ENCODE measurements at places on chromosomes 11 and 22.
A peak's percentile ranks its signal among the peaks of the same experiment; 100 is the strongest.

- no peak for DNase-seq
Observed at GRCh38 chr11:116043857-116044256, 539.6 kb upstream of the CADM1 start.

DNA sequence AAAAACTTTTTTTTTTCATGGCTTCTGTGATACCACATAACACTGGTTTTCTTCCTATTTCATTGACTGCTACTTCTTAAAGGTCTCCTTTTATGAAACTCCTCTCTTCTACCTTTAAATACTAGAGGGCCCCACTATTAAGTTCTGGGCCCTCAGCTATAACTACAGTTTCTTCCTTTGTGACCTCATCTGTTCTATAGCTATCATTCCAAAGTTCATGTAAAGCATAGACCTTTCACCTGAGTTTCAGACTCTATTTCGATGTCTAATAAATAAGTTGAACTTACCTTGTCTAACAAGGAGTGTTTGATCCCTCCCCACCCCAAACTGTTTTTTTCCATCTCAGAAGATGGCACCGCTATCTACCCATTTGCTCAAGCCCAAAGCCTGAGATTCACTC is 35.2 kb downstream of the PAAF1 start:
- no peak for DNase-seq

DNA sequence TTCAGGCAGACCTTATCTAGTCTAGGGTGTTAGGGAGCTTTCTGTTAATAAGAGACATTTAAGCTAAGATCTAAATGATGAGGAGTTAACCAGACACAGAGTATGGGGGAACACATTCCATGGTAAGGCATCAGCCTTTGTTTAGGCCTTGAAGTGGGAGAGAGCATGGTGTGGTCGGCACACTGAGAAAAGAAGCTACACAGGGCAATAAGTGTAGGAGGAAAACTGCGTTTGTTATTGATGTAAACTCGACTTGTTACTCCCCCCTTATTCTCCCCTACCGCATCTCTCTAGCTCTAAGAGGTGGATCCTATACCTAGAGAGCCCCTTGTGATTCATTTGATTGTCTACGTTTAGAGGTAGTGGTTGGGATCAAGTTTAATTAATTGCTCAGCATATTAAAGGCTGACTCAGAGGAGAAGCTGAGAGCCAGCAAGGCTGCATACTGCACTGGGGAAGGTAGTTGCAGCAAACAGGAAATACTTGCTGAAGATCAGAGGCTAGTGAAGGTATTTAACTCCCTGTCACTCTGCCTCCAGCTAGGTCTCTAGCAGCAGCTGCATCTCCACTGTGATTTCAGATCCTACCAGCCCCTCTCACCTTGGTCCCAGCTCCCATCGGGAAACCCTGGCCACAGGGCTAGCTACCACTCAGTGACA is 86.8 kb upstream of the TEAD1 start:
- DNase-seq: no peak

GRCh38 chr11:12077535-12078280 is 32.7 kb upstream of the MICAL2 start:
- no peak for DNase-seq

DNA sequence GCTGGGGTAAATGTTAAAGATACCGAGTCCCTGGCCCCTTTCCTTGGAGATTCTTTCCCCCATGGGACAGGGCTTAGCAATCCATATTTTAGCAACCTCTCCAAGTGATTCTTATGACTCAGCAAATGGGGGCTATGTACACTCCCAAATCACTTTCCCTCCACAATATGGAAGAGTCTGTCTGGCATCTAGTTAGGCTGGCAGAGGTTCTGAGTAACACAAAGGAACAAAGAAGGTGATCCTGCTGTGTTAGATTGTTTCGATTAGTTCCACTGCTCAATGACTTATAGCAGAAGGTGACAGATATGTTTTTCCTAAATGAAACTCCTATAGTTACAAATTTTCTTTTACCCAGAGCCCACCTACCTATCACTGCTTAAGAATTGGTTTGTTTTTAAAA is 154.0 kb upstream of the SYT13 start:
- no peak for DNase-seq

DNA sequence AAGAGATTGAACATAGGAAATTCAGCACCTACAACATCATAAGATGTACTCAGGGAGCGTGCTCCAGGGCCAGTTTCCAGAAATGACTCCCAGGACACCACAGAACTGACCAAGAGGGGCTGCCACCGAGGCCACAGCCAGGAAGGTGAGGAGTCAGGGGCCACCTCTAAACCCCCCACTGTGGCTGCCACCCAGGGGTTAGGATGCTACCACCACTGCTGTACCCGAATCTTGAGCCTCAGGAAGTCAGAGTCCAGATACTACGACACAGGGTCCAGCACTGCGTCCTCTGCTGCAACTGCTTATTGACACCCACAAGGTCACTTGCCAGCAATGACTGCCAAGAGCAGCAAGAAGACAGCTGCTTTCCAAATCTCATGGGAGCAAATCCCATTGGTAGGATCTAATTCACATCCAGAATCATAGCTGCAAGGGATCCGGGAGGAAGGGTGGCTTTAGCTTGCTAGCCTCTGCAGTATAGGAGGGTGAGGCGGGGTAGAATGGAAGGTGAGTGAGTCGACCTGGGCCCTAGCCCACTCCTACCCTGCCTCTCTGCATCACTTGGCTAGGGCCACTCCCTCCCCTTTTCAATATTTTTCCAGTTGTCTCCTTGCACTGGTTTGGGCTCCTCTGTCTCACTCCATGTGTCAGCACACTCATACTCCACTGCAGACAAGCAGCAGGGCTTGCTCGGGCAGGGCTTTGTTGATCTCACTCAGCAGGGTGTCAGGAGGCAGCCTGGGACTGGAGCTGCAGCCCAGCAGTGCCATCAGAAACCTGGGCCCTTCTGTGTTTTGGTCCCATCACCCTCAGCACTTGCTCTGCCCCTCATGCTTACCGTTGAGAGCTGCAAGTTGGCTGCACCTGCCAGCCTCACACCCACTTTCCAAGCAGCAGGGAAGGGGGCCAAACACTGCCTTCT is 18.1 kb upstream of the CYTH4 start:
- DNase-seq: no peak

- no peak for DNase-seq
Observed at GRCh38 chr22:24583221-24584165, 9.4 kb downstream of the LRRC75B start.

- no peak for DNase-seq
Observed at GRCh38 chr11:70527429-70528045, 129.2 kb downstream of the CTTN start.

GRCh38 chr11:116071241-116071640 is 567.0 kb upstream of the CADM1 start:
- DNase-seq: no peak

- DNase-seq: no peak
Observed at GRCh38 chr22:29848111-29848510, 10.0 kb upstream of the ASCC2 start.

DNA sequence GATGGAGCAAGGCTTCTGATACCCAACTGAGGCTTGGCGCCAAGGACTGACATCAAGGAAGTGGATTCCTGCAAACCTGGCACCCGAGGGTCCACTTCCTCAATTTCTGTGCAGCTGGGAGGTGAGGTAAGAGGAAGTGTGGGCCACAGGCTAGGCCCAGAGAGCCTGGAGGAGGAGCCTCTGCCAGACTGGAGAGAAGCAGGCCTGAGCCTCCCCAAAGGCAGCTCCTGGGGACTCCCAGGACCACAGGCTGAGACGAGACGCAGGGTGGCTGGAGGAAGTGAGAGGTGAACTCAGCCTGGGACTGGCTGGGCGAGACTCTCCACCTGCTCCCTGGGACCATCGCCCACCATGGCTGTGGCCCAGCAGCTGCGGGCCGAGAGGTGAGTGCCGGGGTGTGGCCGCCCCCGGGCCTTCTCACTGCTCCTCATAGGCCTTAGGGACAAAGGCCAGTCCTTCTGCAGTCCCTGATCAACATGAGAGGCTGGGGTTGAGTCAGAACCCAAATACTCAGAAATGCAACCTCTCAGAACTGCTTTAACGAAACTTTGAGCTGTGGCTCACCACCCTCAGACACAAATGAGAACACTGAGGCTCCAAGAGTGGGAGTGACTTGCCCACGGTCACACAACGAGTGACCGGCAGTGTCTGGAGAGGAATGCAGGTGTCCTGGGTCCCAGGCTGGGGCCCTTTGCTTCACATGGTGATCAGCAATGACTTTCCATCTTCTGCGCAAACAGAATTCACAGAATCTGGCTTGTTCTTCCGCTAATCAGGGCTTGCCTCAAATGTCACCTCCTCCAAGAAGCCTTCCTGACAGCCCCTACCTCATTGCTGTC is at the start of gene NCF4:
Gene NCF4 (plus strand): TSS at position 186 of the 839 bp plus-strand sequence. CDS start 166 bp downstream, at position 352.
- DNase-seq: peak; percentile 49

- no peak for DNase-seq
Observed at GRCh38 chr11:77308838-77309237, 7.4 kb upstream of the GDPD4 start.

DNA sequence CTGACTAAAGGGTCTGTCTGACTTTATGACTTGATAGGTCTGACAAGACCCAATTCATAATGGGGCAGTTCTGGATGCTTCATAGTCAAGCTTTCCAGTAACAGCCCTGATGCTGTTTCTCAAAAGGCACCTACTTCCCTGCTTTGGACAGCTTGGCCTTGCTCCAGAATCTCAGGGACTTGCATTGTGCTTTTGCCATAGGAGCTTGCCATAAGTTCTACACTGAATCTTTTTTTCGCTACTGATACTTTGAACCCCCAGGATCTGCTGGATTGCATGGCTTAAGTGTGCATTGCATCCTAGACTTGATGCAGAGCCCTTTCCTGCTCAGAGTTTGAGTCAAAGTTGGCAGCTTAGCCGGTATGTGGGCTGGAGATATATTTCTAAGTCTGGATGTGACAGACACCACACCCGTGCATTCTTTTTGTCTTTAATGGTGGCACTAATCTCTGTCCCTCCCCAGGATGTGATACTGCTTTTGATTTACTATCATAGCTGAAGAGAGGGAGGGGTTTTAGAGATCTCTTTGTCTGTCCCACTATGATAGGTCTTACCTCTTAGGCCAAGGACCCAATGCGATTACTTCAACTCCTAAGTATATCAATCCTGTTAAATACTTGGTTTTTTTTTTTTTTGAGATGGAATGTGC is 16.9 kb upstream of the SLC3A2 start:
- DNase-seq: no peak

DNA sequence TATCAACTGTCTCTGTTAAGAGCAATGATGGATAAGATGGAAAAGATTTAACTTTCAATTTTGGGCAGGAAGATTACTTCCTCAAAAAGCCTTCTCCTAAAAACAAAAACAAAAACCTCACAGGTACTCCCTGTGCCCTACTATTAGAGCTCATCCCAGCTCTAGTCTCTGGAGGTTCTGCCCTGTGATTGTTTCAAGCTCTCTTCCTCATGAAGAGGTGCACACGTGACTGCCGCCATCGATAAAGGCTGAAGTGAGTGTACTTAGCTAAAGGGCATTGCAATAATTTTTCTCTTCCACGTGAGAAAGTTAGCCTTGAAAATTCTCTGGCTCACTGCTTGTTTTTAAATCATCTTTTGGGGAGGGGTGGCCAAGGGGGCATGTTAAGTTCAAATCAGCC is 36.6 kb downstream of the MPPED2 start:
- DNase-seq: no peak

GRCh38 chr11:47918882-47919495 is 61.4 kb upstream of the PTPRJ start:
- DNase-seq: no peak

DNA sequence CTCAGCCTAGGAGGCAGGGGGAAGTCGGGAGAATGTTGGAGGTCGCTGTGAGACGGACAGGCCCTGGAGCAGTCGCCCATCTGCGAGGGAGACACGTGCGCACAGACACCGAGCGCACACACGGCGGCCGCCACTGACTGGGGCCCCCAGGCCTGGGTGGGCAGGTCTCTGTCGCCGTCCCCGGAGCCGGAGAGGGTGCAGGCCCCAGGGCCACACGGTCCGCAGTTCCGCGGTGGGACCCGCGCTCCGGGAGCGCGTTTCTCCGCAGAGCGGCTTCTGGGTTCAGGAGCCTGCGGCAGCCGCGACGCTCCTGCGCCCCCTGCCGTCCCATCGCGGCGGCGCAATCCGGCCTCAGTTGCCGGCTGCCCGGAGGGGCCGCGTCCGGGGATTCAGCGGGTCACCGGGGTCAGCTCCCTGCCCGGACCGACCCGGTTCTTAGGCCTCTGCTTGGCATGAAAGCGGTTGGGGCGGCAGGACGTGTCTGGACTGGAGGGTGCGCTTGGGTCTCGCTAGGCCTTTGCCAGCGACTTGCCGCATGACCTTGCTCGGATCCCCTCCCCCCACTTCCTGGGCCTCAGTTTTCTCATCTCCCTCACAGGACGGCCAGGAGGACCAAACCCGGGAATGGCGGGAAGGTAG is 31.2 kb downstream of the PDE2A start:
- DNase-seq: peak; percentile 70

DNA sequence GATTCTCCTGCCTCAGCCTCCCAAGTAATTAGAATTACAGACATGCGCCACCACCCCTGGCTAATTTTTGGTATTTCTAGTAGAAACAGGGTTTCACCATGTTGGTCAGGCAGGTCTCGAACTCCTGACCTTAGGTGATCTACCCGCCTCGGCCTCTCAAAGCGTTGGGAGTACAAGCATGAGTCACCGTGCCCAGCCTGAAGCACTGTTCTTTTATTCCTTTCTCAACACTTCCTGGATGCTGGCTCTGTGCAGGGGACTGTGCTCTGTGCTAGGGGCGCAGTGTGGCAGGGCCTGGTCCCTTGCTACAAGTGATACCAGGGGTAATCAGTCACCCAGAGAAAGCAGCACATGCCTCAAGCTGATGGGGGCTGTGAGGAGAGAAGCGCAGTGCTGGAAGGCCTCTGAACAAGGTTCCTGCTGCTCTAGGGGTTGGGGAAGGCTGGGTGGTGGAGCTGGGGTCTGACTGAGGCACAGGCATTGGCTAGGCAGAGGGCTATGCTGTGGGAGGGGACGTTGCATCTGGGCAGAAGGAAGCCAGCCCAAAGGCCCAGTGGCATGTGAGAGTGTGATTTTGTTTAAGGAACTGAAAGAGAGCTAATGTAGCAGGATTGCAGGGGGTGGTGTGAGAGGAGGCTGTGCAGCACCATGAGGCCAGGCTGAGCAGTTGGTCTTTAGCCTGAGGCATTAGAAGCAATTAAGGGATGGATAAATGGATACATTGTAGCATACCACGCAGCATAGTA is 42.5 kb downstream of the CABIN1 start:
- no peak for DNase-seq

DNA sequence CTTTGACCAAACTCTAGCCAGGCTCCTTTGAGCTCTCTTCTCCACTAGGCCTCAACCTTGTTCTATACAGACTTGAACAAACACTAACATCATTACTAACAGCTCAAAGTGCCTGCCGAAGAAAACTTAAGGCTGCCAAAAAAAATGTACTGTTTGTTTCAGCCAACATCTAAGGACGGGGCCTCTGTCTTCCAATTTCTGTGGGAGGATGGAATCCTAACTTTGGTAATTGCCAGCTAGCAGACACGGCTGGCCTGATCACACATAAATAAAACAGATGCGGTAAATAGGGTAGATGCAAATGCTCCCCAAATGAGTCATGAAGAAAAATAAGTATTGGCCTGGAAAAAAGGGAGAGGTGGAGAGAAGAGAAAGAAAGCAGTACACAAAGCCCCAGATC is 394.3 kb downstream of the TMEM135 start:
- DNase-seq: no peak

- DNase-seq: no peak
Observed at GRCh38 chr11:121520243-121521144, 67.7 kb upstream of the SORL1-AS1 start.

- DNase-seq: peak; percentile 43
Observed at GRCh38 chr11:45045683-45046471, 95.2 kb upstream of the TP53I11 start.

All from activated CD4-positive, alpha-beta T cell treated with anti-CD3 and anti-CD28 coated beads for 48 hours (primary cell).